Activated naive CD8-positive, alpha-beta T cell treated with anti-CD3 and anti-CD28 coated beads, Interleukin-2, amount 50 U/mL, for 24 hours (primary cell): ENCODE measurements at places on chromosomes 16 and 17.

DNA sequence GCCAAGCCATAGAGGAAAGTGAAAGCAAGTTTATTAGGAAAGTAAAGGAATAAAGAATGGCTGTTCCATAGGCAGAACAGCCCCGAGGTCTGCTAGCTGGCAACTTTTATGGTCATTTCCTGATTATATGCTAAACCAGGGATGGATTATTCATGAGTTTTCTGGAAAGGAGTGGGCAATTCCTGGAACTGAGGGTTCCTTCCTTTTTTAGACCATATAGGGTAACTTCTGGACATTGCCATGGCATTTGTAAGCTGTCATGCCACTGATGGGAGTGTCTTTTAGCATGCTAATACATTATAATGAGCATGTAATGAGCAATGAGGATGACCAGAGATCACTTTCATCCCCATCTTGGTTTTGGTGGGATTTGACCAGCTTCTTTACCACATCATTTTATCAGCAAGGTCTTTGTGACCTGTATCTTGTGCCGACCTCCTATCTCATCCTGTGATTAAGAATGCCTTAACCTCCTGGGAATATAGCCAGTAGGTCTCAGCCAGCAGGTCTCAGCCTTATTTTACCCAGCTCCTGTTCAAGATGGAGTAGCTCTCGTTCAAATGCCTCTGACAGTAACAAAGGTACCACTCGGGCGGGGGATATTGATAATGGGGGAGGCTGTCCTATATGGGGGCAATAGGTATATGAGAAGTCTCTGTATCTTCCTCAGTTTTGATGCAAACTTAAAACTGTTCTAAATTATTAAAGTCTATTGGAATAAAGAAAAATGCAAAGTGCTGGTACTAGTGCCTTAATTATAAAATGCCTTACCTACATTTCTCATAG, 38.9 kb upstream of the HELZ start:
- no peak for DNase-seq
- no peak overlapping the region for H3K4me3 ChIP-seq
- H3K4me1 ChIP-seq = no peaks in the 10 kb centered on the region
- H3K36me3 ChIP-seq = no peaks in the 10 kb centered on the region

DNA sequence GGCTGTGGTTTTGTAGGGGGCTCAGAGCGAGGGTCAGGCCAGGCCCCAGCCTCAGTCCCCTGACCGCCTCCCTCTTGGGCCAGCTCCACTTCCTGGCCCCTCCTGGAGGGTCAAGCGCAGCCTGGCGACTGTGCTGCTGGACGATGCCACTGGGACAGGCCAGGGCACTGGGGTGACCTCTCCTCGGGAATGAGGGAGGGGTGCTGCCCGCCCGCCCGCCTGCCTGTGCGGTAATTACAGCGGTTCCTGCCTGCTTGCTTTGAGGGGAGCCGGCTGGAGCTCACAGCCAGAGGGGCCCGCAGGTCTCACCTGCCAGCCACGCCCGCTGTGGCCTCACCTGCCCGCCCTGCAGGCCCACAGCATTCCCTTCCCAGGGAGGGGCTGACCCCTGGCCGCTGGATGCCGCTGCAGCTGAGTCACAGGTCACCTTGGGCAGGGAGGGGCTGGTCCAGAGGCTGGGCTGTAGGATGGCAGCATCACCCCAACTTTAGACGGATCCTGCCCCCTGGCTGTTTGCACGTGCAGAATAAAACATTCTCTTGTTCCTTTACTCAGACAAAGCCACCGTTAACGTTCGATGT, 76.7 kb upstream of the CBX4 start:
- H3K36me3 ChIP-seq = no peaks in the 10 kb centered on the region
- H3K27me3 ChIP-seq = peaks cover 2% of the 10 kb centered on the region
- DNase-seq = no peak

GRCh38 chr17:75828076-75828400, 16.2 kb downstream of the UNC13D start:
- H3K4me3 ChIP-seq = no peak overlapping the region
- H3K27me3 ChIP-seq = no peaks in the 10 kb centered on the region
- peaks cover 20% of the 10 kb centered on the region for H3K4me1 ChIP-seq

DNA sequence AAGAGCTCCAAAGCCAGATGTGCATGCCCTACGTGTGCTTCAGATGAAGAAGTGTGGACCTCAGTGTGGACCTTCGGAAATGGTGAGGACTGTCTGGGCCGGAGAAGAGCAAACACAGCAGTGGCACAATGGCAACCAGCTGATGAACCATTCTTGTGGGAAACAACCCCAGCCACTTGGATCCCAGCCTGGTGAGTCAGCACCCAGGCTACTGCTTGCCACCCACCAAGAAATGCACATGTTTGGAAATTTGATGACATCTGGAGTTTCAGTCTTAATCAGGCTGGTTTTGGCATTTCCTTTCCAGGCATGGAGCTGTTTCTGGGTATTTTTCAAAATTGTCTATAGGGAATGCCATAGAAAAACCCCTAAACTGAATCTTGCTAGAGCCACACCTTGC, 42.7 kb downstream of the DYNLRB2 start:
- H3K27ac ChIP-seq = peak overlapping the region; percentile 33
- H3K36me3 ChIP-seq = no peaks in the 10 kb centered on the region
- H3K4me3 ChIP-seq = peak overlapping the region; percentile 19
- peaks cover 68% of the 10 kb centered on the region for H3K4me1 ChIP-seq
- peaks cover 6% of the 10 kb centered on the region for H3K27me3 ChIP-seq

- no peak overlapping the region for H3K4me3 ChIP-seq
- no peaks in the 10 kb centered on the region for H3K4me1 ChIP-seq
- DNase-seq = no peak
- H3K27me3 ChIP-seq = no peaks in the 10 kb centered on the region
- no peaks in the 10 kb centered on the region for H3K36me3 ChIP-seq
- H3K27ac ChIP-seq = no peak overlapping the region
Observed at GRCh38 chr17:71878271-71878670, 242.5 kb upstream of the SOX9 start.

DNA sequence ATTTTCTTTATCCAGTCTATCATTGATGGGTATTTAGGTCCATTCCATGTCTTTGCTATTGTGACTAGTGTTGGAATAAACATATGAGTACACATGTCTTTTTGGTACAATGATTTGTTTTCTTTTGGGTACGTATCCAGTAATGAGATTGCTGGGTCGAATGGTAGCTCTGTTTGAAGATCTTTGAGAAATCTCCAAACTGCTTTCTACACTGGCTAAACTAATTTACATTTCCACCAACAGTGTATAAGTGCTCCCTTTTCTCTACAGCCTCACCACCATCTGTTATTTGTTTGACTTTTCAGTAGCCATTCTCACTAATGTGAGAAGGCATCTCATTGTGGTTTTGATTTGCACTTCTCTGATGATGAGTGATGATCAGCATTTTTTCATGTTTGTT, 103.7 kb downstream of the GOSR1 start:
- H3K27ac ChIP-seq = no peak overlapping the region
- peaks cover 7% of the 10 kb centered on the region for H3K27me3 ChIP-seq
- no peaks in the 10 kb centered on the region for H3K36me3 ChIP-seq
- DNase-seq = no peak
- H3K4me3 ChIP-seq = no peak overlapping the region

GRCh38 chr17:16920628-16921020, 51.3 kb downstream of the TNFRSF13B start:
- H3K36me3 ChIP-seq = no peaks in the 10 kb centered on the region
- no peaks in the 10 kb centered on the region for H3K27me3 ChIP-seq
- no peaks in the 10 kb centered on the region for H3K4me1 ChIP-seq
- H3K4me3 ChIP-seq = no peak overlapping the region
- H3K27ac ChIP-seq = no peak overlapping the region

- no peaks in the 10 kb centered on the region for H3K27me3 ChIP-seq
- H3K4me3 ChIP-seq = no peak overlapping the region
- H3K27ac ChIP-seq = no peak overlapping the region
- H3K36me3 ChIP-seq = peaks cover 1% of the 10 kb centered on the region
- no peak for DNase-seq
Observed at GRCh38 chr17:2111691-2112090, 56.8 kb downstream of the HIC1 start.
